Fibroblast of pulmonary artery (primary cell): ENCODE measurements at places on chromosomes 2 and 18.

DNA sequence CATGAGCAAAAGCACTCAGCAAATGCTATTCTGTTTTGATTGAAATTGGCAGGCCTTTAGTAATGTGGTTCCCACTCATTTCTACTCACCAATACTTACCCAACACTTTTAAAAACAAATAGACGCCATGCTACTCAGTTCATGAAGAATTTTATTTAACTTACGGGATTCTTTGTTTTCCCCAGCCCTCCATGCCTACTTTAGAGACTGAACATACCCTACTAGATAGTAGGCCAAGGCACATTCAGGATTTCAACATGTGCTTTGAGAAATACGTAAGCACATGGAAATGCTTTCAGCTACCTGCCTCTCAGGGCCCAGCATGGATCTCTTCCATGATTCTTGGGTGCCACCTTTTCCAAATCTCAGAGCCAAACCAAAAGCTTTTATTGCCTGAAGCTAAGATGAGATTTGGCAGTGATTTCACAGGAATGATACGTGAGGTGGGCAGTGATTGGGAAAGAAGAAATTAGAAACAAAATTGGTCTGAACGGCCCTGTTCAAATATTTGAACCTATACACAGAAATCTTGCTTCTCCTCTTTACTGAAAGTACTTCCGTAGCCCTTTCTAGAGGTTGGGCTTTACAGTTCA lies 31.4 kb downstream of the NAPG start:
- no peak for DNase-seq

DNA sequence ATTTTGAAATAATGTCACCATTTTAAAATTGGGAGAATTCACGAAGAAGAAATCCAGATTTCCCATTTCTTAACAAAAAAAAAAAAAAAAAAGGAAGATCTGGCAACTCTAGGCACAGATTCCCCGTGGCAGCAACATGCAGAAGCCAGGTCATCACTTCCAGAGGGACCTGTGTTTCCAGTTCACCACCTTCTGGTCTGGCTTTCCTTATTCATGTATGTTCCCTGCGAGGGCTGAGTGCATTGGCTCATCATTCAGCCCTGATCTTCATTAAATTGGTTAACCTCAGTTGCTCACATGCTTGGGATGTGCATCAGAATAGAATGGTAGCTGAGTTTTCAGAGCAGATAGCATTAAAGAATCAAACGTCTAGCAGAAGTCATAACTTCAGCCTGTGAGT lies 25.0 kb upstream of the MAP3K20 start:
- no peak for DNase-seq

DNA sequence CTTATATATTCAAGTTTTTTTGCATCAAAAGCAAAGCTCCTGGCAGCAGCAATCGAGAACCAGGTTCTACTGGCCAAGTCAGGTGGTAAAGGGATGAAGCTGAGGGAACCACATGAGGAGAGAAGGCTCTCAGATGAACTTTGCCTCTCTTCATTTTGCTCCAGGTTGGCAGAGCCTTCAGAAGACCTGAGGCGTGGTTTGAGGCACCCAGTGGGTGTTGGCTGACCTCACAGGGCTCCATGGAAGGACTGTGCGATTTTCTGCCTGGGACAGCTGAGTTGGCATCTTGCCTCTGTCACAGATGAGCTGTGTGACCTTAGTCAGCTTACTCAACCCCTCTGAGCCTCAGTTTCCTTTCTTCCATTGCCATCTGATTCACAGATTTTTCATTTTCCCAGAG lies 89.0 kb downstream of the INSIG2 start:
- DNase-seq, result no peak

DNA sequence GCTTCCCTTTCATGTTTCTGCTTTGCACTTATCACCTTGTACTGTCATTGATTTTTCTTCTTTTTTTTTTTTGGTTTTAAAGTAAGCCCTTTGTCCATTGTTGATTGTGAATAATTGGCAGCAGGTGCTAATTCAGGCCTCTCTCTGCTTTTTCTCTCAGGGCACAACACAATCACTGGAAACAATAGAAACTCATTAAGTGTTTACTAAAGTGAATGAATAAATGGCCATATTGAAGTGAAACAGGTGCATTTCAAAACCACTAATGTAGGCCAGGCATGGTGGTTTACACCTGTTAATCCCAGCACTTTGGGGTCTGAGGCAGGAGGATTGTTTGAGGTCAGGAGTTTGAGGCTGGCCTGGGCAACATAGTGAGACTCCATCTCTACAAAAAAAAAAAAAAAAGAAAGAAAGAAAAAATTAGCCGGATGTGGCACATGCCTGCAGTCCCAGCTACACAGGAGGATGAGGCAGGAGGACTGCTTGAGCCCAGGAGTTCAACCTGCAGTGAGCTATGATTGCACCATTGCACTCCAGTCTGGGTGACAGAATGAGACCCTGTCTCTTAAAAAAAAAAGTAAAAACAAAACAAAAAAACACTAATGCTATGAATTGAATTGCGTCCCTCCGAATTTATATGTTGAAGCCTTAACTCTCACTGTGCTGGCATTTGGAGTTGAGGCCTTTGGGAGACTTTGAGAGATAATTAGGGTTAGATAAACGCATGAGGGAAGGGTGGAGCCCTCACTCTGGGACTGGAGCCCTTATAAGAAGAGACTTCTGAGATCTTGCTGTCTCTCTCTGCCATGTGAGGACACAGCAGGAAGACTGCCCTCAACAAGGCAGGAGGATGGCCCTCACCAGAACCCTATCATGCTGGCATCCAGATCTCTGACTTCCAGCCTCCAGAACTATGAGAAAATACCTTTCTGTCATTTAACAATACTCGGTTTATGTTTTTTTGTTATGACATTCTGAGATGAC lies 19.9 kb downstream of the SLC38A11 start:
- DNase-seq, result no peak

- no peak for DNase-seq
These were observed 254.9 kb downstream of the ZNF521 start for GRCh38 chr18:25097057-25097456.

DNA sequence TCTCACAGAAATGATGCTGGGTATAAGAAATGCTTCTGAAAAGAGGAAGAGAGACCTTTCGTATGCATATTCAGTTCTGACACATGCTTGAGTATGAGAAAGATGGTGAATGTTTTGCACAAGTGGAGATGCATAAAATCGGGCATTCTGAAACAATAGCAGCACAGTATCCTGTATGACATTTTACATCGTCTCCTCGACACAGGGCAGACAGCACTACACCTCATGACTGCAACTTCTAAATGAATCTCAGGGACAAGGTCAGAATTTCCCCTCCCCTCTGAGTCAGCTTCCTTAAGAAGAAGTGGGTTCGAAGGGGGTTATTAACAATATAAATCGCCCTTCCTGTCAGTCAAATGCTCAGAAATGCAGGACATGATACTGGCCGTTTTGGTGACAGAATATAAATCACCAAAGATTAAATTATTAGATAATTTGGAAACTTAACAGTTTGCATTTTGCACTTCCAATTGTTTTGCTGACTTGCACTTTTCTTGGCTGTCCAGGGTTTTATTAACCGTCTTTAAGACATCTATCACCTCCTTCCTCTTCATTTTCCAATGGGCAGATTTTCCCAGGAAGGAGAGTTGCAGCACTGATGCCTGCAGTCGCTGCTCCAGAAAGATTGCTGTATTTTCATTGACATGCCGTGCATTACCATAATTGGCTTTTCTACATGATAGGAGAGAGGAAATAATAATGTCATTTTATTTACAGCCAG lies 57.2 kb downstream of the TSHZ1 start:
- no peak for DNase-seq

DNA sequence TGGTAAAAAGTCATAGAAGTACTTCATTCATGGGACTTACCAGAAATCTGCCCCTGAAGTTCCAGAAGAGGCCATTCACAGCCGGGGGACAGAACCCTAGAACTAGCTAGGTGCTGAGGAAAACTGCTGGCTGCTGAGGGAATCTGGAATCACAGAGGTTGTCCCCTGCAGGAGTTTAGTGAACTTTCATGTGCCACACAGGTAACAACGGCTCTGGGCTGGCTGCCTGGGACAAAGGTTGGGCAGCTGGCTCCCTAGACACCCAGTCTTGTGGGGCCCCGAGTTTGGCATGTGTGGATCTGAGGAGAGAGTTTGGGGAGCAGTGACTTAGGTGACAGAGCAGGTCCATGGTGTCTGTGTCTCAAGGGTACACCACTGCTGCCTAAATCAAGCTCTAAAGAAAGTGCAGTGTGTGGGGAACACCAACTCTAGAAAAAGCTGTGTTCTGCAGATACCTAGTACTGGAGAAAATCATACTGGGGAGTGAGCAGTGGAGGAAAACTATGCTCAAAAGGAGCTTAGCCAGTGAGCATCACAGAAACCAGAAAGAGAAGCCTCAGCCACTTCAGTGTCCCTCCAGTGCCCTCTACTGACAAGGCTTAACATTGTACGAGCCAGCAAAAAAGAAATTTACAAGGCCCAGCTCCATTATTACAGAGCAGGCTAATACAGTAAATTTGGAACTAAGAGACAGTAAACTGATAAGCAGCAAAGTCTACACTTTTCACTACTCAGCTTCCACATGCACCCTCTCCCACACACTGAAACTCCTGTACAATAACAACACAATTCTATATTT lies 15.2 kb downstream of the GALNT3 start:
- peak; percentile 22 for DNase-seq

DNA sequence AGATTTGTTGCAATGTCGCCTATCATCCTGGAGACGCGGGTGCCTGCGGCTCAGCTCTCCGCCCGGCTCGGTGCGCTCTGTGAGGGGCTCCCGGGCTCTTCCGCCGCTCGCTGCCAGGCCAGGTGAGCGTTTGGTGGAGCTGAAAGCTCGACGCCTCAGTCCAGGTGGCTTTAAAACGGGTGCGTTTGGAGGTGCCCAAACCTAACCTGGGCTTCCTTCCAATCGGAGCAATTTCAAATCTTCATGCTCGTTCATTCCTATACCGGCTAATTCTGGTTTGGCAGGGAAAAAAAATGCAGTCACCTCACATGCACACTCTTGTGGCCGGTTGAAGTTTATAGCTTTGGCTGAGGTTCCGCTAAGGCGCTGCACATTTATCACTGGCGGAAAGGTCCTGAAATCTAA lies at the start of gene SLC16A14:
Gene SLC16A14 (minus strand): TSS at position 274 of the 405 bp plus-strand sequence. CDS start 9,572 bp downstream, outside the sequence.
- DNase-seq, result peak; percentile 66

DNA sequence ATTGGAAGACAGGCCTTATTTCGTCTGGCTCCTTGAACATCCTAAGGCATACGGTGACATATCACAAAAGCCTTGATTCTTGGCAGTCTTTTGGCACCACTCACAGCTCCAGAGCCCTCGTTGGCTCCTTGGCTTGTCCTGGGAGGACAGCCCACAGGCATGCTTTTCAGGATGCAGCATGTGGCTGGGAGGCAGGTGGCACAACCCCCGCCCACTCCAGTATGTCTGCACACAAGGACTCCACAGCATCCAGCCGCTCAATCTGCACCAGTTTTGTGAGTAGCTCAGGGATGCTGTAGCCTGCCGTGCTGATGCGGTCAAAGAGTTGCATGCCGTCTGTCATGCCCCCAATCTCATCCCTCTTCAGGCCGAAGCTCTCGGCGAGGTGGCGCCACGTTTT lies 92.3 kb downstream of the EDAR start:
- DNase-seq, result no peak

GRCh38 chr2:232942831-232943230 lies 70.2 kb downstream of the NGEF start:
- DNase-seq, result no peak

DNA sequence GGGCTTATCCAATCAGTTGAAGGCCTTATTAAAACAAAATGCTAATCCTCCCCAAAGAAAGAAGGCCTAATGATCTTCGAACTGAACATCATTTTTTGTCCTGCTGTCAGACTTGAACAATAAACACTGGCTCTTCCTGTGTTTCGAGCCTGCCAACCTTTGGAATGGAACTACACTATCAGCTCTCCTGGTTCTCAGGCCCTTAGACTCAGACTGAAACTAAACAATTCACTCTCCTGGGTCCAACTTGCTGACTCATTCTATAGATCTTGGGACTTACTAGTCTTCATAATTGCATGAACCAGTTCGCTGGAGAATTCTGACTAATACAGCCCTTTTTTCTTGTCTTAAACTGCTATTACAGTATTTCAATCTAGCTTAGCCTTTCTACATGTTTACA lies 235.2 kb downstream of the LNPK start:
- peak; percentile 2 for DNase-seq

- DNase-seq, result no peak
These were observed 104.4 kb upstream of the SLC35G4 start for GRCh38 chr18:11504962-11505361.

DNA sequence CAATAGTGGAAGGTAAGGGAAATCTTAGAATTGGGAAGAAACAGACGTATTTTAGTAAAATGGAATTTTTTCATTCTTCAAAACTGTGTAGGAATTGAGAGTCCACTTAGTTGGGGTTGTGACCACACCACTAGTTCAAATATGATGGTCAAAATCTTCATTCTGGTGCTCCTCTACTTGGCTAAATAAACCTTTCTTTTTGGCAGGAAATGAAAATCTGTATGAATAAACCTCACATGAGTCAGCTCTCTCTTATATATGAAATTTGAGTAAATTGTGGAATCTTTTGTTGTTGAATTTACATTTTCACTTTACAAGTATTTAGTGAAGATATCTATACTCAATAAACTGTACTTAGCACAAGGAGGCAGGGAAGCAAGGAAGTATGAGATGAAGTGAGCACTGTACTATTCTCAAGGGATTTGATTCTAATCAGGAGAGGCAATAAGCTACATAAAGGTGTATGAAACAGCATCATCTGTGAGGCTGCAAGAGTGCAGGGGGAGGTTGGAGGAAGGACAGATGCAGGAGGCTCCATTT lies 20.5 kb downstream of the IL18R1 start:
- no peak for DNase-seq

- no peak for DNase-seq
These were observed 120.9 kb downstream of the MMADHC start for GRCh38 chr2:149466635-149467034.

- DNase-seq, result no peak
These were observed 23.8 kb upstream of the MAL start for GRCh38 chr2:95001701-95002100.

- DNase-seq, result peak; percentile 10
These were observed 194.5 kb upstream of the NXPH2 start for GRCh38 chr2:138974651-138975050.

- DNase-seq, result peak; percentile 75
These were observed 51.9 kb upstream of the SPTBN1 start for GRCh38 chr2:54404270-54404669.

DNA sequence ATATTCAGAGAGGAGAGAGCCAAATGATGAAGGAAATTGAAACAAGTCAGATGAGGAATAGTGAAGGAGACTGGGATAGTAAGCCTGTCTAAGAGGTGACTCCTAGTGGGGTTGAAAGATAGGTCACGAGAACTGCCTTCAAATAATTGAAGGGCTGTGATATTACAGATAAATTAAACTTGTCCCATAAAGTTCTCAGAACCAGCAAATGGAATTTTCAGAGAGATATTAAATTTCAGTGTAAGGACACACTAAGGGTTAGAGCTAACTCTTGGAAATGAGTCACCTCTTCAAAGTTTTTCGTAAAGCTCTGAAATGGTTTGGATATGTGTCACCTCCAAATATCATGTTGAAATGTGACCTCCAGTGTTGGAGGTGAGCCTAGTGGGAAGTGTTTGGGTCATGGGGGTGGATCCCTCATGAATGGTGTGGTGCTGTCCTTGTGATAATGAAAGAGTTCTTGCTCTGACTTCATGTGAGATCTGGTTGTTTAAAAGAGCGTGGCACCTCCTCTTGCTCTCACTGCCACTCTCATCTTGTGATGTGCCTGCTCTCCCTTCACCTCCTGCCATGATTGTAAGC lies 87.3 kb downstream of the BABAM2 start:
- peak; percentile 85 for DNase-seq
